ENCODE measurements at places on chromosomes 3 and 15. TPM values are rescaled to one million over a fixed set of nuclear protein-coding genes. Genes with fewer than 3 reads are reported as not detected.

DNA sequence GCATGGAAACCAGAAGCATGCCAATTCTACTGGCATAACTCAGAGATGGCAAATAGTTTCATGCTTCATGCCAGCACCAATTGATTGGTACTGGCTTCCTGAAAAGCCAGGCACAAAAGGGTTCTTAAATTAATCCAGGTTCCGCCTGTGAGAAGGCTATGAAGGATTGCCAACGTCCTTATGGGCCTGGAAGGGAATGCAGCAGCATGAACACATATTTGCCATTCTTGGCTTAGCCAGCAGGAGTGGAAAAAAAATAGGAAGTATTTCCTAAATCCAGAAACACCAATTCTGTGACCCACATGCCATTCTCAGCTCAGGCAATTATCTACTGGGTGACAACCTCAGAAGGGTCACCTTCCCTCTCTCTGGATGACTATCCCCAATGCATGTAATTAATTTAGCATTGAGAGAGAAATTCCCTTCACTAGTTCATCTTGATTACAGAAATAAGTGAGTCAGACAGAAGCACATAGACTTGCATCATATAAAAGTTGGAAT is 36.0 kb downstream of the ADAMTS9 start:
- no peak for DNase-seq

GRCh38 chr3:27571345-27571744 is 87.2 kb upstream of the SLC4A7 start:
- DNase-seq, result no peak

The FGF7 gene
- total RNA-seq, result 11.5 TPM

DNA sequence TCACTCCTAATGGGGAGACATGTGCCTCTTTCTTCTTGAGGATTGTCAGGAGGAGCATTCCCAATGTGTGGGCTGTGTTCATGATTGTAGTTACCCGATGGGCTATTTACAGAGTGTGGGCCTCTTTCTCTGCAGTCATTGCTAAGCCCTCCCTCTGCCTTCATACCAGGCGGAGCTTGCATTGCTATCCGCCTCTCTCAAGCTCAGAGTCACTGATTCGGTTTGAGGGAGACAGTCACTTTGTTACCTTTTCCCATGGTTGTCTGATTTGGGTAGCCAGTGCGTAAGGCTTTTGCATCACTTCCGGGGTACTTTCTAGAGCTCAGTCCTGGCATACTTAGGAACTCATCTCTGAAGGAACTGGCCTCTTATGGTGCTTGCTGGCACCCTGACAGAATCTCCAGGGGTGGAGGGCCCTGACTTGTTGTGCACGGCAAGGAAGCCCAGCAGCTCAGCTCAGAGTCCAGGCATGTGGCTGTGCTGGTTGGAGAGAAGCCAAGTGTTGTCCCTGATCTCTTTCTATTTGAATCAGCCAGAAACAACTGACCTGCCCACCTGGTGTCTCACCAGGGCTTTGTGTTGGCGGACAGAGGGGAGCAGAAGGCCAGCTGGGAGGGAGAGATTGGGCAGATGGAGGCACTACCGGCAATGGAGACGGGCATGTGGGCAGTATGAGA is 79.8 kb downstream of the EPHB1 start:
- DNase-seq, result peak; percentile 38

- no peak for DNase-seq
Observed at GRCh38 chr3:162525771-162526170, 1029.2 kb downstream of the OTOL1 start.

DNA sequence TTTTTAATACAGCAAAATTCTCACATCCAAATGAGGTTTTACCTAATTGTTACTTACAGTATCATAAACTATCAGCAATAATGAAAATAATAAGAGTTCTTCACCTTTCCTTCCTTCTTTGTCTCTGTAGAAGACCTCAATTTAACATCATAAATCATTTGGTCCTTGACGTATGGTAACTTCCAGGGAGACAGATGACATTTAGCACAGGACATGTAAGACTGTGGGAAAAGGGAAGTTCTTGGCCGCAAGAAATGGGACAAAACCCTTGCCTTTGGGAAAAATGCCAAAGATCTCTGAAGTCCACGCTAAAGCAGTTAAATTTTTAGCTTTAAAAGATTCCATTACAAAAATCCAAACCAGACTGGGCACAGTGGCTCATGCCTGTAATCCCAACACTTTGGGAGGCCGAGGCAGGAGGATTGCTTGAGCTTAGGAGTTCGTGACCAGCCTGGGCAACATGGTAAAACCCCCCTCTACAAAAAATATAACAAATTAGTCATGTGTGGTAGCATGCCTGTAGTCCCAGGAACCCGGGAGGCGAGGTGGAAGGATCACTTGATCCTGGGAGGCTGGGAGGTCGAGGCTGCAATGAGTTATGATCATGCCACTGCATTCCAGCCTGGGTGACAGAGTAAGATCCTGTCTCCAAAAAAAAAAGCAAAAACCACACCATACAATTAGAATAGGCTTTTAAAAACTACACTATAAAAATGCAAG is 8.8 kb downstream of the PTPN9 start:
- DNase-seq, result no peak
